Fibroblast of villous mesenchyme (primary cell): ENCODE measurements at places on chromosomes 16 and 17. TPM values are rescaled to one million over a fixed set of nuclear protein-coding genes. Genes with fewer than 3 reads are reported as not detected.

Gene HOXB7
- 1.7 and 2.6 TPM in 2 replicates for total RNA-seq

Gene ABCC6
- 2.6 TPM in 2 replicates for total RNA-seq

Gene CLEC18A
- 0.32 and 0.86 TPM in 2 replicates for total RNA-seq

Gene AIPL1
- not detected in 2 replicates for total RNA-seq

Gene CDC6
- 19.0 and 28.5 TPM in 2 replicates for total RNA-seq

Gene PABPN1L
- not detected in 2 replicates for total RNA-seq

Gene TBCD
- 22.5 and 29.6 TPM in 2 replicates for total RNA-seq

Gene PLXDC1
- 0.43 and 0.64 TPM in 2 replicates for total RNA-seq

Gene DNAI2
- not detected in 2 replicates for total RNA-seq

Gene ASPHD1
- total RNA-seq: 5.2 and 7.8 TPM in 2 replicates

Gene SPATA32
- under 0.01 TPM in 1 of 2 replicates, not detected in the other for total RNA-seq

Gene CAPNS2
- total RNA-seq: 1.3 and 2.6 TPM in 2 replicates

Gene KCNJ18
- total RNA-seq: not detected in 2 replicates

Gene FOXC2
- total RNA-seq: 0.64 TPM in 1 of 2 replicates, not detected in the other

Gene SLC5A2
- under 0.01 TPM in 2 replicates for total RNA-seq

Gene CTF1
- total RNA-seq: 3.2 and 3.5 TPM in 2 replicates

Gene PRKCB
- under 0.01 TPM in 1 of 2 replicates, not detected in the other for total RNA-seq

Gene CRHR1
- not detected in 2 replicates for total RNA-seq

Gene CA5A
- total RNA-seq: not detected in 2 replicates

Gene SLC39A11
- 14.8 and 16.0 TPM in 2 replicates for total RNA-seq

Gene C16orf46
- 0.86 and 0.97 TPM in 2 replicates for total RNA-seq

Gene TMC7
- total RNA-seq: under 0.01 and 0.32 TPM in 2 replicates

Gene ASGR2
- not detected in 2 replicates for total RNA-seq

Gene SCNN1B
- total RNA-seq: not detected in 2 replicates

Gene PSMD7
- 70.2 and 76.9 TPM in 2 replicates for total RNA-seq

Gene DEXI
- total RNA-seq: 40.2 and 41.2 TPM in 2 replicates

Gene KRT33B
- under 0.01 and 0.32 TPM in 2 replicates for total RNA-seq

Gene KRT40
- not detected in 2 replicates for total RNA-seq

Gene BPTF
- total RNA-seq: 46.7 and 56.1 TPM in 2 replicates

Gene GNG13
- not detected in 2 replicates for total RNA-seq

Gene TSR1
- 45.8 and 48.0 TPM in 2 replicates for total RNA-seq

Gene MEIOC
- total RNA-seq: under 0.01 and 0.43 TPM in 2 replicates

Gene CXCL16
- total RNA-seq: 0.64 and 0.86 TPM in 2 replicates

Gene IL21R
- total RNA-seq: 0.43 and 1.9 TPM in 2 replicates

Gene ADAD2
- total RNA-seq: not detected in 2 replicates

Gene HIGD1B
- not detected in 2 replicates for total RNA-seq

Gene HBA2
- not detected in 2 replicates for total RNA-seq

Gene USP43
- total RNA-seq: not detected in 2 replicates

Gene VAC14
- 37.1 and 55.4 TPM in 2 replicates for total RNA-seq

Gene PIMREG
- total RNA-seq: 18.1 and 18.4 TPM in 2 replicates

Gene SP6
- total RNA-seq: under 0.01 TPM in 2 replicates

Gene OR1F1
- under 0.01 and 0.43 TPM in 2 replicates for total RNA-seq

Gene MAZ
- 166 and 269 TPM in 2 replicates for total RNA-seq

Gene TUBB3
- 95.9 and 128 TPM in 2 replicates for total RNA-seq

Gene PVALEF
- not detected in 2 replicates for total RNA-seq

Gene MPP2
- total RNA-seq: under 0.01 and 1.3 TPM in 2 replicates

Gene RAI1
- total RNA-seq: 16.0 and 24.2 TPM in 2 replicates

Gene GRAPL
- 0.43 TPM in 1 of 2 replicates, not detected in the other for total RNA-seq

Gene CA7
- total RNA-seq: not detected in 2 replicates

Gene ABCA10
- total RNA-seq: 0.43 and 0.64 TPM in 2 replicates

Gene NHLRC4
- total RNA-seq: 1.7 and 3.2 TPM in 2 replicates

Gene RPGRIP1L
- total RNA-seq: 12.6 and 22.0 TPM in 2 replicates

Gene SLC47A2
- not detected in 2 replicates for total RNA-seq

Gene TMEM235
- total RNA-seq: not detected in 2 replicates

Gene RNF112
- total RNA-seq: 0.64 and 0.86 TPM in 2 replicates

Gene CCDC154
- total RNA-seq: under 0.01 TPM in 2 replicates

Gene SALL1
- total RNA-seq: 3.5 and 4.5 TPM in 2 replicates

Gene SLC5A10
- not detected in 2 replicates for total RNA-seq
